ENCODE measurements at places on chromosomes 16 and 17. TPM values are rescaled to one million over a fixed set of nuclear protein-coding genes. Genes with fewer than 3 reads are reported as not detected.

- DNase-seq: no peak
Measured at GRCh38 chr17:30232015-30232823, 3.3 kb downstream of the SLC6A4 start.

- DNase-seq: peak; percentile 95
Measured at GRCh38 chr17:82238472-82239201, 9.8 kb downstream of the SLC16A3 start.

- no peak for DNase-seq
Measured at GRCh38 chr17:11178581-11178980, 62.4 kb upstream of the SHISA6 start.

Gene ABCA9
- total RNA-seq: 2.3 TPM

Gene WNT3
- 0.97 TPM for total RNA-seq

DNA sequence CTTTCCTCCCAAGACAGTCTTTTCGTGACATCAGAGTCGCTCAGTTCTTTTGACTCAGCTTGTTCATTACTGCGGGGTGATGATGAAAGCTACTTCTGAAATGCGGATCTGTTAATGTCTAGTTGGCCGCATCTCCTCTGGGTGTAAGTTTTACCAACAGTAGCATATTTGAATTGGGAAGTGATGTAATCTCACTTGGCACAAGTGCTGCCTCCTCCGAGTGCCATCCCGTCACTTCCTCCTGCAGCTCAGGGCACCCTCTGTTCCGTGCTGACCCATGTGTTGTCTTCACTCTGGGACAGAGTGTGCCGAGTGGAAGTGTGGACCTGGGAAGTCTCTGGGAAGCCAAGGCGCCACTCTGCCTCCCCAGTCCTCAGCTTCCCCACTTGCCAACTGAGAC is 8.9 kb downstream of the ADAD2 start:
- DNase-seq: no peak

GRCh38 chr17:66716236-66717026 is 118.5 kb upstream of the CACNG5 start:
- DNase-seq: no peak

Gene KRTAP4-3
- not detected for total RNA-seq

DNA sequence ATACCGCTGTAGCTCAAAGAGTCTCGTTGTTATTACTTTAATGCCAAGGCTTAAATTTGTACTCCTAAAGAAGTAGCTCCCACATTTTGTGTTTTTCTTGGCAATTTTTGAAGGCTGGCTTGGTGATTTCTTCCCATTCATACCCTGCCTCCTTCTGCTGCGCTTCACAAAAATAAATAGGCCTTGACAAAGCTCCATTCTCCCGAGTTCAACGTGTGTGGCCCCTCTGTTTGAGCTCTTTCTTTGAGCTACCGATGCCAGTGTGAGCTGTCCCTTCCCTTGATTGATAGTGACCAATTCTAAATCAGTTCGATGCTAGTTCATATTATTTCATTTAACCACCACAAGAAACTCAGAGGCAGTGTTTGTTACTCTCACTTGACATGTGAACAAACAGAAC is 96.8 kb downstream of the MAP2K6 start:
- DNase-seq: no peak
